ENCODE measurements at places on chromosomes 6 and 20.

GRCh38 chr6:1500913-1501312 is 108.8 kb upstream of the FOXC1 start:
- DNase-seq, result no peak

DNA sequence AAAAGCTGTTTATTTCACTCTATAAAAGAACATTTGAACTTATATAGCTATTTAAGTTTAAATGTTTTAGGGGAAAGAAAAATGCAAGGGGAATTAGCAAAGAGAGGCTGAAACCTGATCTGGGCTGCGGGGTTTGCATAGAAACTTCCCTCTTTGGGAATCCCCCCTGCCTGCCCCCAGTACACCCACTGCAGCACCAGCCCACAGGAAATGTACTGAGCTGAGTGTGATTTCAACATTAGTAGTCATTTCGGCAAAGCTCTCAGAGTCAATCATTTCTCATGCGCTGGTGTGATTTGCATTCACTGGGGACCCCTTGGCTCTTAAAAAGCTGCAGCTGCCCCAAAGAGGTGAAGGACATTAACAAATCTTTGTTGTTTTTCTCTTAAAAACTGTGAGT is 859.4 kb downstream of the MAFB start:
- no peak for DNase-seq

DNA sequence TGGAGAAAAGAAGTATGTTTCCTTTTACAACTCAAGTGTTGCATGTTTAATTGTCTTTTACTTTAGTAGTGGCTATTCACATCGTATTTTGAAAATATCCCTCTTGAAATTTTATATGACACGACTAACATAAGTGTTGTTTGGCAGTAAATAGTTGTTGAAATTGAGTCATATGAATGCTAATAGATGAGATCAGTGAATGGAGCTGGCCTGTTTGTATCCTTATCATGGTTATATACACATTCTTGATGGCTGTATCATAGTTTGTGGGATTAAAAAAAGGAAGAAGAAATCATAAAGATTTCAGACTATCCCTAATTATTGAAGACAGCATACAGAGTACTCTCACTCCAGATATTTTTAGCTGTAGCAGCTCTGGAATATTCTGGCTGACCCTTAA is 8.2 kb upstream of the RAE1 start:
- DNase-seq, result no peak

DNA sequence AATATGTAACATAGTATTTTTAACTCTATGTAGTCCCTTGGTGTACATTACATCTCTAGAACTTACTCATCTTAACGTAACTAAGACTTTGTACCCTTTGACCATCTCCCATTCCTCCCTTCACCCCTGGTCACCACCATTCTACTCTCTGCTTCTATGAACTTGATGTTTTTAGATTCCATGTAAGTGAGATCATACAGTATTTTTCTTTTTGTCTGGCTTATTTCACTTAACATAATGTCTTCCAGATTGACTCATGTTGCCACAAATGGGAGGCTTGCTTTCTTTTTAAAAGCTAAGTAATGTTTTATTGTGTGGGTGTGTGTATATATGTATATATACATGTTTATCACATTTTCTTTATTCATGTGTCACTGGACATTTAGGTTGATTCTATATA is 55.8 kb downstream of the TMEM200A start:
- no peak for DNase-seq

DNA sequence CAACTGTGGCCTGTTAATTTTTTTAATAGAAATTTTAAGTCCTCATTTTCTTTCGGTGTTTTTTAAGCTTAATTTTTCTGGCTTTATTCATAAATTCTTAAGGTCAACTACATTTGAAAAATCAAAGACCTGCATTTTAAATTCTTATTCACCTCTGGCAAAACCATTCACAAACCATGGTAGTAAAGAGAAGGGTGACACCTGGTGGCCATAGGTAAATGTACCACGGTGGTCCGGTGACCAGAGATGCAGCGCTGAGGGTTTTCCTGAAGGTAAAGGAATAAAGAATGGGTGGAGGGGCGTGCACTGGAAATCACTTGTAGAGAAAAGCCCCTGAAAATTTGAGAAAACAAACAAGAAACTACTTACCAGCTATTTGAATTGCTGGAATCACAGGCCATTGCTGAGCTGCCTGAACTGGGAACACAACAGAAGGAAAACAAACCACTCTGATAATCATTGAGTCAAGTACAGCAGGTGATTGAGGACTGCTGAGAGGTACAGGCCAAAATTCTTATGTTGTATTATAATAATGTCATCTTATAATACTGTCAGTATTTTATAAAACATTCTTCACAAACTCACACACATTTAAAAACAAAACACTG is 10.1 kb downstream of the HFE start:
- DNase-seq, result no peak

DNA sequence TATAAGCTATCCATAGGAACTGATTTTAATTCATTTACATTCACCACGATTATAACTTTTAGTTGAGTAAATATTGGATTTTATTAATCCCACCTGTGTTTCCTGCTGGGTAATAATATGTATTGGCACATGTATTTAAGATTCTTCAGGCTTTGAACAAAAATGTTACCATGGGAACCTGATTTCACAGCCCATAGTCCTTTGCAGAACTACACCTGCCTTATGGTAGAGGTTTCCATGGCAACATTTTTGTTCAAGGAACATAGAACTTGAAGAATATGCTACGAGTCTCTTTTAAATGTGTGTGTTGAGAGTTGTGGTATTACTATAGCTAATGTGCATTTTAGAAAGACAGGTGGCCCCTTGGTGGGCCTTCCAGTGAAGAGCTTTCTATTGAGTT is 317.4 kb downstream of the SAMD5 start:
- DNase-seq, result no peak

DNA sequence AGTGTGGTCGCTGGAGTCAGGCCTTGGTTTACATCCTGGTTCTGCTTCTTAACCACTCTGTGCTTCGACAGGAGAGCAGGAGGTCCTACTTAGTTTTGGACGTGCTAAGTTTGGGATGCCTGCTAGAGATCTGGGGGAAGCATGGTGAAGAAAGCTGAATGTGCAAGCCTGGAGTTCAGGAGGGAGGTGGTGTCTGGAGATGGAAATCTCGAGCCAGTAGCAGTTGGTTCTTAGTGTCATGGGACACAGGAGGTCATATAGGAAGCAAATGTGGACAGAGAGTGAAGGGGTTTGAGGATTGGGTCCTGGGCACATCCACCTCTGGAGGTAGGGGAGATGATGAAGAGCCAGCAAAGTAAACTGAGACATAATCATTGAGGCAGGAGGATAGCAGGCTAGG is 131.4 kb downstream of the SYCP2 start:
- DNase-seq, result no peak

GRCh38 chr6:135162678-135163439 is 18.2 kb upstream of the MYB start:
- DNase-seq, result no peak

DNA sequence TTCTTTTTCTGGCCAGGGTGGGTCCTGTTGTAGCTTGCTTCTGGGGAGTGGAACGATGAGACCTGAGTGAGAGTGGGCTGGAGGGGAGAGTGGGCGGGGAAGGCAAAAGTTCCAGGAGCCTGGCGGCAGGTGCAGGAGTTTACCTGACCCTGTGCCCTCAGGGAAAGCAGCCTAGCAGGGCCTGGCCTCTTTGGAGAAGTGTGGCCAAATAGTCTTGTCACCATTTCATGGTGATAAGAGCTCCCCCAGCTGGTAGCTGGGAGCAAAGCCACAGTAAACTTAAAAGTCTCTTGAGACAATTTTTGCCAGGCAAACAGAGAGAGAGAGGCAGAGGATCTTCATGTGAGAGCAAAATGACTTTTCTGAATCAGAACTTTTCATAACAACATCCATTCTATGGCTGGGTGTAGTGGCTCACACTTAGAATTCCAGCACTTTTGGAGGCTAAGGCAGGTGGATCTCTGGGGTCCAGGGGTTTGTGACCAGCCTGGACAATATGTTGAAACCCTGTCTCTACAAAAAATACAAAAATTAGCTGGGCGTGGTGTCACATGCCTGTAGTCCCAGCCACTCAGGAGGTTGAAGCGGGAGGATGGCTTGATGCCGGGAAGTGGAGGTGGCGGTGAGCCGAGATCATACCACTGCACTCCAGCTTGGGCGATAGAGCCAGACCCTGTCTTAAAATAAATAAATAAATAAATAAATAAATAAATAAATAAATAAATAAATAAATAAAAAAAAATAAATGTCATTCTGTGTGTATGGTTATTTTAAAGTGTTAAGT is 161.8 kb upstream of the SCGN start:
- DNase-seq, result peak; percentile 86

DNA sequence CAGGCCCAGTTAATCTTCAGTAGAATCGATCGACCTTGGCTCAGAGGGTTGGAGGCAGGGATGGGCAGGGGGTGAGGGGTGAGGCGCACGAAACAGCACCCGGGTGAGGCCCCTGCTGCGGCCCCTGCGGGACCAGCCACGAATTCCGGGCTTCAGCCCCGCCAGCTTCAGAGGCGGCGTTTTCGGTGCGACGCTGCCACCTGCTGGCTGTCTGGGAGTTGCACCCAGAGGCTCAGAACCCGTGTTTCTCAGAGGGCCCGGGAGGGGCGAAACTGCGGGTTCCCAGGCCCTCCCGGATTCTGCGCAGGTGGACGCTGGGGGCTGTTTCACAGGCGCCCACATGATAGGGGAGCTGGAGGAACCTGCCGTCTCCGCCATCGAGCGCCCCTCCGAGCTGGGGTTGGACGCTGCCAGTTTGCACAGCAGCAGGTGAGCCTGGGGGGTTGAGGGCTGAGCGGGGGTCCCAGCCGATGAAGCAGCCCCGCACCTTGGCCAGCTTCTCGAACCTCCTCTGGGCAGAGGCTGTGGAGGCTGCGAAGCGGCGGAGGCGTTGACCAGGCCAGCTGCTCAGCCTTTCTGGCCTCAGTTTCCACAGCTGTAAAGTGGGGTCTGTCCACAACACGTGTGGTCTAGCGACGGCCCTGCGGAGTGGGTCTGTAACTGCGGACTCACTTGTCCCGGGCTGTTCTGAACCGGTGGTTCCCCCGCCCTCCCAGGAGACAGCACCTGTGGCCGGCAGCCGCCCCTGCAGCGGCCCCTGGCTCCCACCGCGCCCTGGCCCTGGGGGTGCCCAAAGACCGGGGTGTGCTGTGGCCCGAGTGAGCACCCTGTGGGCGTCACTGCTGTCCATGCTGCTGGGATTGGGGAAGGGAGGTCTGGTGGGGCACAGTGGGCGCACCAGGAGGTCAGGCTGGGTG is 2.5 kb upstream of the BHLHE23 start:
- DNase-seq, result no peak

- peak; percentile 94 for DNase-seq
Observed at GRCh38 chr20:45890077-45890984, 677 bp downstream of the NEURL2 start.

Measured in osteocyte (in vitro differentiated cells).